ENCODE measurements at places on chromosomes 4 and X.
A peak's percentile ranks its signal among the peaks of the same experiment; 100 is the strongest.

GRCh38 chrX:52577464-52578173 lies 60.8 kb upstream of the XAGE1B start:
- no peak for DNase-seq

- no peak for DNase-seq
Observed at GRCh38 chr4:75822416-75822815, 79.8 kb downstream of the PPEF2 start.

- DNase-seq: no peak
Observed at GRCh38 chr4:10809905-10810304, 125.3 kb upstream of the CLNK start.

- no peak for DNase-seq
Observed at GRCh38 chrX:2183193-2183725, 317.5 kb downstream of the DHRSX start.

DNA sequence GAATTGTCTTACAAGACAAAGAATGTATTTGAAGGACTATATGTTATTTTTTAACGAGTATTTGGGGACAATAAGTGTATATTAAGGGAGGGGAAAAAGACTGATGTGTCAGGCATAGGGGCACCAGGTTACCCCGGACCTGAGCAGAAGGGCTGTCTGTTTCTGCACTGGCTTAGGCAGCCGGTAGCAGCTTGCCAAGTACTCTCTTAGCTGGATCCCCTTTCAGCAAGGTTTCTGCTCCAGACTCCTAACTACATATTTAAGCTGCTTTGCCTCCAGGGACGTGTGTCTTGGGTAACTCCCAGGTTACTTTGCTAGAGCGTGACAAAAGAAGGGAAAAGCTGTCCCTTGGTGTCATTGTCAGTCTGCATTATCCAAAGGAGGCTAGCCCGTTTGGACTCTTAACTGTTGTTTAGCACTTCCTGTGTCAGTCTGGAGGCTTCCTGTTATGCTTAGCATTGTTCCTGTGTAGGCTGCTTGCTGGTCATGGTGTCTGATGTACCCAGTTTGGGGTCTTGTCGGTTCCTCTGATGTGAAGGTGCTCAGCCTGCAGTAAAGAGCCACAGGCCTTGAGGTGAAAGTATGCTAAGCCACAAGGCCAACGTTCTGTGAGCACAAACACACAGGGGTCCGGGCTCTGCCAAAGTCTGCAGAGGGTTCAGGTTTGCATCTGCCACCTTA lies 11.6 kb downstream of the CXCR3 start:
- DNase-seq: no peak

- DNase-seq: no peak
Observed at GRCh38 chr4:123477711-123478209, 81.2 kb downstream of the SPRY1 start.

GRCh38 chrX:30313322-30313721 lies 4.1 kb upstream of the NR0B1 start:
- DNase-seq: no peak

- no peak for DNase-seq
Observed at GRCh38 chrX:108138814-108139702, 47.5 kb downstream of the ATG4A start.

- no peak for DNase-seq
Observed at GRCh38 chrX:104183685-104184084, 17.4 kb downstream of the FAM199X start.

GRCh38 chr4:153679486-153679885 lies 4.6 kb upstream of the TLR2 start:
- no peak for DNase-seq

DNA sequence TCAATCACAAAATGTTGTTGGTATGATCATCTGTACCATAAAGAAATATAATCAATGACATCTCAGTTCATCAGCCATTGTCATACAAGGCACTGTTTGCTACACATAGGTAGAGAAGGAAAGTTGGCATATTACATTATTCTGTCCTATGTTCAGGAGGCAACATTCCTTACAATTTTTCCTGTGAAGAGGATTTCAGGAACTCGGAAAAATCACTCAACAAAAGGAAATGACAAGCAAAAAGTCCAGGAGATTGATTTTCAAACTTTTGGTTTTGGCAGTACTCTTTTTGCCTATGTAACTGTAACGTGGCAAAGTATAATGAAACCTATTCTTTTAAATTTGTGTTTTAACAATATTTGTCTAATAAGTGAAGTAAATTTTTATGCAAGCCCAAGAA lies 131.3 kb downstream of the MAB21L2 start:
- no peak for DNase-seq

- no peak for DNase-seq
Observed at GRCh38 chr4:174613979-174614378, 91.7 kb upstream of the HPGD start.

- no peak for DNase-seq
Observed at GRCh38 chr4:113699772-113700171, 61.8 kb downstream of the CAMK2D start.

- no peak for DNase-seq
Observed at GRCh38 chr4:87824352-87824751, 8.4 kb upstream of the MEPE start.

- no peak for DNase-seq
Observed at GRCh38 chr4:184471881-184472613, 2.3 kb downstream of the IRF2 start.

GRCh38 chr4:151667666-151668065 lies 93.1 kb downstream of the GATB start:
- no peak for DNase-seq

GRCh38 chr4:88858752-88859151 lies 161.1 kb upstream of the NAP1L5 start:
- DNase-seq: no peak

GRCh38 chr4:12293906-12294525 lies 865.3 kb upstream of the HS3ST1 start:
- no peak for DNase-seq

GRCh38 chr4:175297965-175298565 lies 379.9 kb downstream of the ADAM29 start:
- peak; percentile 21 for DNase-seq

DNA sequence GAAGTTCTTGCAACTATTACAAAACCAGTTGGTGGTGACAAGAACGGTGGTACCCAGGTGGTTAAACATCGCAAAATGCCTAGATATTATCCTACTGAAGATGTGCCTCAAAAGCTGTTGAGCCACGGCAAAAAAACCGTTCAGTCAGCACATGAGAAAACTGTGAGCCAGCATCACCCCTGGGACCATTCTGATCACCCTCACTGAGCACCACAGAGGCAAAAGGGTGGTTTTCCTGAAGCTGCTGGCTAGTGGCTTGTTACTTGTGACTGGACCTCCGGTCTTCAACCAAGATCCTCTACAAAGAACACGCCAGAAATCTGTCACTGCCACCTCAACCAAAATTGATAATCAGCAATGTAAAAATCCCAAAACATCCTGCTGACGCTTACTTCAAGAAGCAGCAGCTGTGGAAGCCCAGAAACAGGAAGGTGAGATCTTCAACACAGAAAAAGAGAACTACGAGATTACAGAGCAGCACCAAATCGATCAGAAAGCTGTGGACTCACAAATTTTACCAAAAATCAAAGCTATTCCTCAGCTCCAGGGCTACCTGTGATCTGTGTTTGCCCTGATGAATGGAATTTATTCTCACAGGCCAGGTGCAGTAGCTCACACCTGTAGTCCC lies 21.4 kb upstream of the SLC10A6 start:
- no peak for DNase-seq

GRCh38 chr4:177204126-177204525 lies 105.5 kb upstream of the NEIL3 start:
- no peak for DNase-seq

- peak; percentile 18 for DNase-seq
Observed at GRCh38 chr4:29708473-29708872, 1011.7 kb upstream of the PCDH7 start.

- DNase-seq: no peak
Observed at GRCh38 chr4:15948826-15949225, 10.3 kb upstream of the FGFBP1 start.

GRCh38 chrX:47936224-47936939 lies 67.4 kb downstream of the ZNF182 start:
- no peak for DNase-seq

- DNase-seq: no peak
Observed at GRCh38 chrX:9677098-9677739, 88.4 kb downstream of the GPR143 start.

DNA sequence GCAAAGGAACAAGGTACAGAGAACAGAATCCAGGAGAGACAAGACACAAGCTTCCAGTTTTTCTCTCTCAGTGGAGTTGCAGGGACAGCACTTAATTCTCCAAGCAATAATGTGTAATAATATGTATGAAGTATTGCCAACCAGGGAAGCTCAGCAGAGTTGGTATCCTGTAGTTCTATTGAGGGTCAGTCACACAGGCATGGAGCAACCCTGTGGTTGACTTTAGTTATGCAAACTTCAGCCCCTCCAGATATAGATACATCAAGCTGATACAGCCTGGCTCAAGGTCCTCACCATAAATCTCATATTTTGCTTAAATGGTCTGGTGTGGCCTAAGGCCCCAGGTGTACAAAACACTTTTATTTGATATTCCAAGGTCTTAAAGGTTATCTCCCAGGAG lies 248.6 kb upstream of the EPHA5 start:
- no peak for DNase-seq

- DNase-seq: no peak
Observed at GRCh38 chr4:2412534-2412884, 5.9 kb downstream of the ZFYVE28 start.

DNA sequence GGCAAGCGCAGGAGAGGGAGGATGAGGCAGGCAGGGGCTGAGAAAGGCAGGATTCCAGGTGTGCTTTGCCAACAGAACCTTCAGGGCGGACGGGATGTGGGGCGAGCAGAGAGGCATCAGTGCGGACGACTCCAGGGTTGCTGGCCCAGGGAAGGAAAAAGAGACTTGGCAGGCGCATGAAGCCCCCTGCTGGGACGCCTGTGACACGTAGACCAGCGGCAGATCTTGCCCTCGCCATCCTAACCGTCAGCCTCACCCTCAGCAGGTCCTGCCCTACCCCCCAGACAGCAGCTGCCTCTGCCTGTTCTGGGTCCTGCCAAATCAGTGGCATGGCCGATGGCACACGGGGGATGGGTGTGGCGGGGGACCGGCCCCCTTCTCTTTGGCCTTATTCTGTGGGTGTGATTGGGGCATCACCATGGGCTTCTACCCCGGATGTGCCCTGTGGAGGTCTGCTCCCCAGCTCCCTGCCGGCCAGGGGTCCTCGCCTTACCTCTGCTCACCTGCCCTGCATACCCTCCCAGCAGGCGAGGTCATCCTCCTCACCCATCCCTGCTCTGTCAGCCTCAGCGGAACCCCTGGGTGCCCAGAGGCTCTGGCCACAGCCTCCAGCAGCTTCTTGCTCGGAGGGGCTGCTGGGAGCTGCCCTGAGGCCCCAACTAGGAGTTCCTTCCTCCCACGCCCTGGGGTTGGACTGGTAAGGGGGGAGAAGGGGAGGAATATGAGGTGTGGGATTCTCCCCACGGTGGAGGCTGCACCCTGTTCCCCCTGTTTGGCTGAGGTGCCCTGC lies 2.9 kb upstream of the SH3BP2 start:
- no peak for DNase-seq

DNA sequence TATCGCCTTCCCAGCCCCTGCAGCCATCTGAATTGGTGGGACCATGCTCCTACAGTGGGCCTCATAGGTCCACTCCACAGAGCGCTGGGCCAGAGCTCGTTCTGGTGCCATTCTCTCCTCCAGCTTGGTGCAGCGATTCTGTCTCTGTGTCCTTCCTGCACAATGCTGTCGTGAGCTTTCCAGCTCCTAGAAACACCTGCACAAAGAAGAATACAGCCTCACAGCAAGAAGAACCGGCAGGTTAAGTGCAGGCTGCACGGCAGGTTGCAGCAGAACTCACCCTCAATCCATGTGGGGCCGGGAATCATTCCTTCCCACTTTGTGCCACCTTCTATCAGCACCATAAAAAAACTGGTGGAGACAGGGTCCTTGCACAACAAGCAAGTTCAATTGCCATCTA lies 101.2 kb upstream of the ENPP6 start:
- no peak for DNase-seq

DNA sequence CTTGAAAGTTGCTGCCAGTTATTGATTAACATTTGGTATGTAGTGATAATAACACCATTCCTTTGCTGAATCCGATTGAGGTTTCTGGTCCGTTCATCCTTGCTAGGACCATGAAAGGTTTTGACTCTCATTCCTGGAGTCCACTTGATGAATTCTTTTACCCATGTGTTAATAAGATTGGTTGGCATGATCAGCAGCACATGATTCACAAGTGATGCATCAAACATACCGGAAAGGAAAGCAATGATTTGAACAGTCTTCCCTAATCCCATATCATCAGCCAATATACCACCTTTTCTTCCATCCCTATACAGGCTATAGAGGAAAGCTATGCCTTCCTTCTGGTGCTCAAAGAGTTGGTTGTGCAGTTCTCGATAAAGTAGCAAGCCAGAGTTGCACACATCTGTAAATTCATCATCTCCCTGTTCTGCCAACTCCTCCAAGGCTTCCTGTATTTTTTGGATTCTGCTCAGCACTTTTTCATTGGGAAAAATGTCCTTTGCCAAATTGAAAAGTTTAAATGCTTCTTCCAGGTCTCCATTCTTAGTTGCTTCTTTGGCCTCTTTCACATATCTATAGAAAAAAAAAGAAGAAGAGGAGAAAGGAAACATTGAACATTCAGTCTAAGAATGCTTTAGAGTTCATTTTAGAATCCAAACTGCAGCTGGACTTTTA lies 26.7 kb downstream of the PIN4 start:
- DNase-seq: no peak

- DNase-seq: no peak
Observed at GRCh38 chr4:101644516-101644915, 146.0 kb upstream of the BANK1 start.

DNA sequence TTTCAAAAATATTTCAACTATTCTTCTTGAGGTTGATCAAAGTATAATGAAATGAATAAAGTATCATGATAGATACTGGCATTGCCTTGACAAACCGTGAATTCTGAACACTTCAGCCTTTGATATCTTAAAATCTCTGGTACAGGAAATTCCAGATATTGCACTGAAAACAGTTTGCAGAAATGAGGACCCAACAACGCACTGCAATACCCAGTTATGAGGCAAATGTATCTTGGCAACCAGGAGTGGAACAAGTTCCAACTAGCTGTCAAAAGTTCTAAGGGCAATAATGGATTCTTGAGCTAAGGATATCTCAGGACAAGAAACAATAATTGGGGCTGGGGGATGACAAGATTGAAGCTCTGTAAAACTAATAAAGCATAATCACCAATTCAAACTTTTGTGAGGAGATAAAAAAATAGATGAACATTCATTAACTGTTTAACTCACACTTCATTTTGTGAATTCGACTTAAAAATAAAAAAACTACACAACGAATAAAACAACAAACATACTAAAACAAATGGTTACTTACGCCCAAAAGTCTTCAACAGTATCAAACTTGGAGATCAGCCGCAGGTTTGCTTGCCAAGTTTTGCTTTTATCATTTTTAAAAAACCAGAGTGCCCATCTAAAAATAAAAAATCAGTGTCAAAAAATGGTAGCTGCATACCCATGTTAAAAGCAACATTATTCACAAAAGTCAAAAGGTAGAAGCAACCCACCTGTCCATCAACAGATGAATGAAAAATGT lies 38.1 kb downstream of the EIF4E start:
- no peak for DNase-seq

DNA sequence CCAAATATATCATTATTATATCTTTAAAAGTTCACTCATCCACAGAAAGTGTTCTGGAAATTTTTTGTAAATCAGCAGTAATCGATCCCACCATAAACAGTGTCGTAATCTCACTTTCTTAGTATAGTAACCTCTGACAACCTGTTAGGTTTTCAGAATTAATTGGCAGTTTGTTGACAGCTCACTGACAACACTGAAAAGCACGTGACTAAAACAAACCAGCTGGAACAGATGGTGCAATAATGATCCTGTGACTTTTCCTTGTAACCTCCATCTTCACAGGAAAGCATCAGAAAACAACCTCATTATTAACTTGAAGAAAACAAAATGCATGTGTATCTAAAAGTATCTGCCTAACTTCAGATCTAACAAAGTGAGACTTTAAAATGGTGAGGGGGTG lies 48.5 kb downstream of the FSTL5 start:
- no peak for DNase-seq

All from AG04450 (cell line).